Natural killer cell treated with Interleukin-12 subunit alpha and Interleukin-12 subunit beta and Interleukin-15 and Interleukin-18, amount 100 ng/mL, for 72 hours (primary cell): ENCODE measurements at places on chromosomes 11 and 22.

GRCh38 chr11:129333873-129334272 is 41.8 kb upstream of the BARX2 start:
- H3K27ac ChIP-seq: no peak overlapping the region
- H3K36me3 ChIP-seq: no peaks in the 10 kb centered on the region
- H3K4me3 ChIP-seq: no peak overlapping the region
- H3K27me3 ChIP-seq: no peaks in the 10 kb centered on the region
- no peaks in the 10 kb centered on the region for H3K4me1 ChIP-seq

DNA sequence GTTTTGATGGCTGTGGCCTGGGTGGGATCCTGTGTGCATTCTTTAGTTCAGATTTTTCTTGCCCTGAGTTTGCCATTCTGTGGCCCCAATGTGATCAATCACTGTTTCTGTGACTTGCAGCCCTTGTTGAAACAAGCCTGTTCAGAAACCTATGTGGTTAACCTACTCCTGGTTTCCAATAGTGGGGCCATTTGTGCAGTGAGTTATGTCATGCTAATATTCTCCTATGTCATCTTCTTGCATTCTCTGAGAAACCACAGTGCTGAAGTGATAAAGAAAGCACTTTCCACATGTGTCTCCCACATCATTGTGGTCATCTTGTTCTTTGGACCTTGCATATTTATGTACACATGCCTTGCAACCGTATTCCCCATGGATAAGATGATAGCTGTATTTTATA is 620 bp downstream of the OR4C16 start:
- no peaks in the 10 kb centered on the region for H3K27me3 ChIP-seq
- no peak overlapping the region for H3K4me3 ChIP-seq
- H3K27ac ChIP-seq: no peak overlapping the region
- no peaks in the 10 kb centered on the region for H3K4me1 ChIP-seq

GRCh38 chr11:72241291-72241781 is 2.6 kb downstream of the PHOX2A start:
- H3K4me1 ChIP-seq: peaks cover 32% of the 10 kb centered on the region
- no peak overlapping the region for H3K27ac ChIP-seq
- no peaks in the 10 kb centered on the region for H3K36me3 ChIP-seq
- DNase-seq: no peak
- peak overlapping the region; percentile 8 for H3K4me3 ChIP-seq
- peaks cover 38% of the 10 kb centered on the region for H3K27me3 ChIP-seq

GRCh38 chr22:21727768-21728167 is 7.8 kb downstream of the YPEL1 start:
- H3K27me3 ChIP-seq: no peaks in the 10 kb centered on the region
- no peak overlapping the region for H3K4me3 ChIP-seq
- H3K27ac ChIP-seq: no peak overlapping the region
- H3K36me3 ChIP-seq: no peaks in the 10 kb centered on the region
- peaks cover 23% of the 10 kb centered on the region for H3K4me1 ChIP-seq

GRCh38 chr11:20762980-20763379 is 93.6 kb downstream of the NELL1 start:
- H3K4me3 ChIP-seq: no peak overlapping the region
- H3K4me1 ChIP-seq: no peaks in the 10 kb centered on the region
- DNase-seq: no peak

DNA sequence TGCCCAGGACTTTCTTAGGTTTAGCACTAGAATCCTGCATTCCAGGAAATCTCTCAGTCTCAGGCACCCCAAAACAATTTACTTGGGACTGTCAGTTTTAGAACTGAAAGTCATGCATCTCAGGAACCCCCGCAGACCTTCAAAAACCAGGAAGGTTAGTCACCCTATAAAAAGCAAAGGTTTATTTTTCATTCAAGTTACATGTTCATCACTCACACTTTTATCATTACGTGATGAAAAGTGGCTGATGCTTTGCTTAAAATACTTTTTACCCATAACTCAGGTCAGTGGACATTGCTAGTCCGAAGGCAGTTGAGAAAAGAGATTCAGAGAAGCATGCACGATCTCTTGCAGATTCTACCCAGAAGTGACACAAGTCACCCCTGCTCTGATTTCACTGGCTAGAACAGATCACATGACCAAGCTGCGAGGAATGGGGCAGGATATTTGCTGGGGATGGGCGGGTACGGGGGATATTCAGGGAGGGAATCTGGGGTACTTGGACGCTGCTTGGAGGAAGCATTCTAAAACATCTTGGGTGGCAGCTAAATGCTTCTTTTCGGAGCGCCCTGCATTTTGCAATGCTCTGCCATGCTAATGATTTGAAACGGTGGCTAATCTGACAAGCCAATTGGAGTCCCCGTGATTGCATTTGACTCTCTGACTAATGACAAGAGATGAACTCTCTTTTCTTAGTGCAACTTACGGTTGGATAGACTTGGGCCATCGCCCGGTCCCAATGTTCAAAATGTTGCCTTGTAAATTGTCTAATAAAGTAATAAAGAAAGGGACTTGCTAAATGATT is 110.2 kb downstream of the MIAT start:
- no peaks in the 10 kb centered on the region for H3K27me3 ChIP-seq
- H3K4me1 ChIP-seq: peaks cover 23% of the 10 kb centered on the region
- no peak overlapping the region for H3K27ac ChIP-seq
- H3K36me3 ChIP-seq: peaks cover 11% of the 10 kb centered on the region
- DNase-seq: no peak

GRCh38 chr11:102528618-102529017 is 1.9 kb downstream of the MMP7 start:
- no peaks in the 10 kb centered on the region for H3K4me1 ChIP-seq
- H3K27me3 ChIP-seq: no peaks in the 10 kb centered on the region
- no peak for DNase-seq
- no peak overlapping the region for H3K4me3 ChIP-seq
- no peaks in the 10 kb centered on the region for H3K36me3 ChIP-seq

GRCh38 chr11:69962152-69962551 is 116.0 kb upstream of the ANO1 start:
- no peak overlapping the region for H3K27ac ChIP-seq
- no peaks in the 10 kb centered on the region for H3K36me3 ChIP-seq
- no peak overlapping the region for H3K4me3 ChIP-seq
- H3K4me1 ChIP-seq: no peaks in the 10 kb centered on the region
- peaks cover 9% of the 10 kb centered on the region for H3K27me3 ChIP-seq

DNA sequence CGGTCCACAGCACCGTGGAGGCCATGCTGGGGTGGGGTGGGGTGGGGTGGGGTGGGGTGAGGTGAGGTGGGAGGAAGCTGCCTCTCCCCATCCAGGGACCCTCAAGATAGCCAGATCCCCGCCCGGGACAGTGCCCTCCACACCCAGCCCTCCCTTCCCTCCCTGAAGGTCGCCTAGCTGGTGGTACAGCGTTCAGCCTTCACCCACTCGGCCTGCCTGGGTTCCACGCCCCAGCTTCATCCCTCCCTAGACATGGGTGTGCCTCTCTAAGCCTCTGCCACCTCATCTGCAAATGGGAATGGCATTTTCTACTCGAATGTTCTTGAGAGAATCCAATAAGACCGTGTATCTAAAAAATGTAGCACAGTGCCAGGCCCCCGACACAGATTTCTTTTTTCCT is 17.8 kb downstream of the KCTD17 start:
- peaks cover 9% of the 10 kb centered on the region for H3K27me3 ChIP-seq
- H3K27ac ChIP-seq: no peak overlapping the region
- H3K4me1 ChIP-seq: no peaks in the 10 kb centered on the region
- DNase-seq: no peak

- H3K4me1 ChIP-seq: peaks cover 46% of the 10 kb centered on the region
- no peaks in the 10 kb centered on the region for H3K36me3 ChIP-seq
- DNase-seq: no peak
- H3K27me3 ChIP-seq: no peaks in the 10 kb centered on the region
- peak overlapping the region; percentile 89 for H3K27ac ChIP-seq
- peak overlapping the region; percentile 83 for H3K4me3 ChIP-seq
These were observed 1.4 kb downstream of the PATZ1 start for GRCh38 chr22:31344578-31345330.

GRCh38 chr11:12128301-12128751 is 17.9 kb downstream of the MICAL2 start:
- no peak overlapping the region for H3K27ac ChIP-seq
- H3K27me3 ChIP-seq: peaks cover 2% of the 10 kb centered on the region
- H3K4me3 ChIP-seq: no peak overlapping the region
- DNase-seq: no peak
- peaks cover 39% of the 10 kb centered on the region for H3K4me1 ChIP-seq
- H3K36me3 ChIP-seq: no peaks in the 10 kb centered on the region

DNA sequence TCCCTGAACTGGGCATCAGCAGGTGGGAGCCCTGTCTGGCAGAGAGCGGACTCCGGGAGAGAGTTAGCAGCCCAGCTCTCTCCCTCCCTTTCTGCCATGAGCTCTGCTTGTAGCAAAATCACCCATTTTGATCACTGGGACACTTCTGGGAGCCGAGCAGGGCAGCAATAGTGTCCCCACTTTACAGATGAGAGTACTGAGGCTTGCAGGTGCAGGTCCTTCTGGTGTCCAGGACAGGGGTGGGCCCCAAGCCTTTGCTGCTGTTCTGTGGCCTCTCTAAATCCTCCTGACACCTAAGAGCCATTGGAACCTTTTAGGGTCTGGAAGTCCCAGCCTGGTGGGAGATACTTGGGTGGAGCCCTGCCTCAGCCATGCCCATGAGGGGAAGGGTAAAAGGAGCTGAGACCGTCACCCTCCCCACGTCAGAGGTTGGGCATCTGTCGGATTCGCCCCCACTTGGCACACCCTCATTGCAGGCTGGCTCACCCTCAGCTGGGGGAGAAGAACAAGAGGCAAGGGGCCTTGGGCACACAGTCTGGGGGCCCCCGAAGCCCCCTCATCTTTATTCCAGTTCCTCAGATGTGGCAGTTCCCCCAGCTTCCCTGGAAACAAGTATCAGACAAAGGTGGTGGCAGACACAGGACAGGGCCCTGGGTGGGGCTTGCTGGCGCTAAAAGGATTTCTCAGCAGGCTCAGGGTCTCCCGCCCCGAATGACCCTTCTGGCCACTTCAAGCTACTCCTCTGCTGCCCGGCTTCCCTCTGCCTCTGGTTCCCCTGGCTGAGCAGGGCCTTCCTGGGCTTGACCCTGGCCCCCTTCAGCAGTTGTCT is 4.5 kb downstream of the RIN1 start:
- no peak overlapping the region for H3K4me3 ChIP-seq
- no peak overlapping the region for H3K27ac ChIP-seq
- peaks cover 25% of the 10 kb centered on the region for H3K4me1 ChIP-seq
- no peak for DNase-seq
- H3K27me3 ChIP-seq: no peaks in the 10 kb centered on the region

- H3K27me3 ChIP-seq: no peaks in the 10 kb centered on the region
- H3K4me3 ChIP-seq: peak overlapping the region; percentile 100
- H3K4me1 ChIP-seq: peaks cover 65% of the 10 kb centered on the region
- DNase-seq: peak; percentile 60
These were observed 519 bp downstream of the ARRB1 start for GRCh38 chr11:75350743-75351540.

GRCh38 chr11:10878408-10879214 is 20.8 kb upstream of the ZBED5 start:
- no peak overlapping the region for H3K27ac ChIP-seq
- no peaks in the 10 kb centered on the region for H3K27me3 ChIP-seq
- no peak for DNase-seq
- peaks cover 7% of the 10 kb centered on the region for H3K4me1 ChIP-seq
- peaks cover 6% of the 10 kb centered on the region for H3K36me3 ChIP-seq

- H3K36me3 ChIP-seq: no peaks in the 10 kb centered on the region
- H3K27me3 ChIP-seq: no peaks in the 10 kb centered on the region
- DNase-seq: no peak
- H3K27ac ChIP-seq: no peak overlapping the region
- H3K4me3 ChIP-seq: no peak overlapping the region
These were observed 26.4 kb downstream of the AMOTL1 start for GRCh38 chr11:94794287-94795168.

DNA sequence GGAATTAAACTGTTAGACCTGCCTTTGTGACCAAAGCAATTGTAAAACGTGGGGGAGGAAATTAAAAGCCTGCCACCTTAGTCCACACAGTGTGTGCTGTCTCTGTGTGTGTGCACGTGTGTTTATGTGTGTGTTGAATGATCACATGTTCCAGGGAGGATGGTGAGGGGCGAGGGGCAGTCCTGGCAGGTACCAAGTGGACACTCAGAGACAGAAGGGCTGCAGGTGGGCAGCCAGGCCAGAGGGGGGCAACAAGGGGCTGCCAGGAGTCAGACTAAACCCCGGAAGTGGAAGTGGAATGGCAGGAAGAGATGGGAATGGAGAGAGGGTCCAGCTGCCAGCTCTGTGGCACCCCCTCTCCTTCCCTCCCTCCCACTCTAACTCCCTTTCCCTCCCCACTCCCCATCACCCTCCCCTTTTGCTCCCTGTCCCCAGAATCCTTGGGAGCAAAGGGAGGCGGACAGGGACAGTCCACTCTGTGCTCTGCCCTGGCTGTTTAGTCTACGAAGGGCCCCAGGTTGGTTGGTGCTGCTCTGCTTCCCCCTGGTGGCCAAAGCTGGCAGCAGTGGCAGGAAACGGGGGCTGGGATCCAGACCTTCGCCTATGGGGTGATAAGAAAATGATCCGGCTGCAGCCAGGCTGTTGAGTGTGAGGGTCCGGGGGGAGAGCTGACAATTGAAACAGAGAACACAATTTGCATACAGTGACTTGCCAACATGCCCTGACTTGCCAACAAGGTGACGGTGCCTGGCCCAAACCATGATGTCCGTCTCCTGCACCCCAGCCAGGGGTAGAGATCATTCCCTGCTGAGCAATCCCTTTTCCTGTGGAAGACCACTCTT is 24.4 kb downstream of the P2RY2 start:
- H3K4me1 ChIP-seq: no peaks in the 10 kb centered on the region
- no peak overlapping the region for H3K27ac ChIP-seq
- peaks cover 5% of the 10 kb centered on the region for H3K27me3 ChIP-seq

GRCh38 chr11:12876340-12876739 is 132.8 kb upstream of the RASSF10 start:
- no peak for DNase-seq
- H3K4me3 ChIP-seq: no peak overlapping the region
- no peaks in the 10 kb centered on the region for H3K36me3 ChIP-seq
- peaks cover 17% of the 10 kb centered on the region for H3K27me3 ChIP-seq

- no peaks in the 10 kb centered on the region for H3K36me3 ChIP-seq
- H3K4me3 ChIP-seq: peak overlapping the region; percentile 44
- no peak for DNase-seq
- H3K27me3 ChIP-seq: peaks cover 34% of the 10 kb centered on the region
- peaks cover 28% of the 10 kb centered on the region for H3K4me1 ChIP-seq
These were observed 196.4 kb downstream of the DBX1 start for GRCh38 chr11:19963697-19964387.

DNA sequence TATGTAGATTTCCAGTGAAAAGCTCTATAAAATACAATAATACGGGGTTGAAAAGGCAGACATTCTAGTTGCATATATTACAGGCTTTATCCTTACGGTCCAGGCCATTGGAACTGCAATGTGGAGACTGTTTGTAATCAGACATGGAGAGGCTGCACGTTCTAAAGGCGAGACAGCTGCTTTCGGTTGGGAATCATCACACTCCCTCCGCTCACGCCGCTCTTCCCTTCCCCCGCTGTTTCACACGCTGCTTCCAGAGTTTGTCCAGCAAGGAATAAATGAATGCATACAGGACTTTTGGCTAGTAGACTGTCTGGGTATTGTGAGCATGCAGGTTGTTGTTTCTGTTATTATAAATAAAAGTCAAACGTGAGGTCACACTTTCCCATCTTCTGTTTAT is 13.5 kb upstream of the EFCAB6 start:
- H3K4me3 ChIP-seq: no peak overlapping the region
- peak; percentile 6 for DNase-seq
- H3K27ac ChIP-seq: no peak overlapping the region
